ENCODE measurements at places on chromosomes 3 and 15.
A peak's percentile ranks its signal among the peaks of the same experiment; 100 is the strongest.

DNA sequence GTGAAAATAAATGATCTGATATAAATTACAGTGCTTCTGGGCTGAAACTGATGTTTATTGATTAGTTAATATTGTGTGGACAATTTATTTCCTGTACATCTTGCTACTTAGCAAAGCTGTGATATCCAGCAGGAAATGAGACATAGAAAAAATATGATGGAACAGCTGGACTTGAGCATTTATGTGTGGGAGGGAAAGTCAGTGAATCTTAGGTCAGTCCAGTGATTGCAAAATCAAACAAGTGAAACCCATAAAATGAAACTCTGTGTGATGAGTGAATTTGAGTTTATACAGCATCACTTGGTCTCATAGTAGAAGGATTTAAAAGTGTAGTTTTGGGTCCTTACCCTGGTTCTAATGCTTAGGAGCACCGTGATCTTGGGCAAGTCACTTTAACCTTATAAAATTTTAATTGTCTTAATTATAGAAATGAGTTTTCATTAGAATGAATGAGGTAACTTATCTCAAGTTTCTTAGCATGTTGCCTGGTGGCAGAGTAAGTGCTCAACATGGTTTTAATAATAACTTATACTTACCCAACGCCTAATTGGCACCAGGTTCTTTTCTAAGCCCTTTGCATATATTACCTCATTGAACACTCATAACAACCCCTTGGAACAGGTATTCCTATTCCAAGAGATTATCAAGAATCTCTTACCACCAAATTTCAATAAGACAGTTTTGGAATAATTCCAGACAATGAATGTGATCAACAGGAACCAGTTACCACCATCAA, 194.6 kb downstream of the ADAMTSL3 start:
- H3K4me3 ChIP-seq: no peak overlapping the region
- H3K4me1 ChIP-seq: no peaks in the 10 kb centered on the region
- no peaks in the 10 kb centered on the region for H3K27me3 ChIP-seq
- no peak for DNase-seq

GRCh38 chr15:34812369-34812768, 17.0 kb upstream of the ACTC1 start:
- no peak for DNase-seq
- no peaks in the 10 kb centered on the region for H3K36me3 ChIP-seq
- H3K4me3 ChIP-seq: no peak overlapping the region
- H3K27me3 ChIP-seq: no peaks in the 10 kb centered on the region

GRCh38 chr3:117201901-117202774, 492.6 kb downstream of the TUSC7 start:
- H3K4me3 ChIP-seq: no peak overlapping the region
- H3K27ac ChIP-seq: no peak overlapping the region
- no peaks in the 10 kb centered on the region for H3K36me3 ChIP-seq
- DNase-seq: no peak

DNA sequence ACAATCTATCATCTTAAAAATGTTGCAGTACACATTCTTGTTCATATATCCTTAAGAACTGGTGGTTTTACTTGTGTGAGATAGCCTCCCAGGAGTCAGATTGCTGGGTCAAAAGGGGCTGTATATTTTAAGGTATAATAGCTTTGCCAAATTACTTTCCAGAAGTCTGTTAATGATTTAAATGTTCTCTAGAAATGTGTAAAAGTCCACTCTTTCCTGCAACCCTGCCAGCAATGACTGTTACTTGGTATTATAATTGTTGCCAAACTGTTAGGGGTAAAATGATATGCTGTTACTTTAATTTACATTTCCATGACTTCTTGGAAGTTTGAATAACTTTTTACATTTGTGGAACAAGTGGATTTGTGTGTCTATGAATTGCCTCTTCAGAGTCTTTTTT, 170.8 kb downstream of the SLC9A9 start:
- H3K4me3 ChIP-seq: no peak overlapping the region
- no peak for DNase-seq
- no peaks in the 10 kb centered on the region for H3K4me1 ChIP-seq
- H3K27me3 ChIP-seq: no peaks in the 10 kb centered on the region

- no peaks in the 10 kb centered on the region for H3K27me3 ChIP-seq
- no peak for DNase-seq
- H3K36me3 ChIP-seq: no peaks in the 10 kb centered on the region
- H3K27ac ChIP-seq: peak overlapping the region; percentile 92
Observed at GRCh38 chr3:129892486-129892856, 1.0 kb downstream of the TMCC1 start.

DNA sequence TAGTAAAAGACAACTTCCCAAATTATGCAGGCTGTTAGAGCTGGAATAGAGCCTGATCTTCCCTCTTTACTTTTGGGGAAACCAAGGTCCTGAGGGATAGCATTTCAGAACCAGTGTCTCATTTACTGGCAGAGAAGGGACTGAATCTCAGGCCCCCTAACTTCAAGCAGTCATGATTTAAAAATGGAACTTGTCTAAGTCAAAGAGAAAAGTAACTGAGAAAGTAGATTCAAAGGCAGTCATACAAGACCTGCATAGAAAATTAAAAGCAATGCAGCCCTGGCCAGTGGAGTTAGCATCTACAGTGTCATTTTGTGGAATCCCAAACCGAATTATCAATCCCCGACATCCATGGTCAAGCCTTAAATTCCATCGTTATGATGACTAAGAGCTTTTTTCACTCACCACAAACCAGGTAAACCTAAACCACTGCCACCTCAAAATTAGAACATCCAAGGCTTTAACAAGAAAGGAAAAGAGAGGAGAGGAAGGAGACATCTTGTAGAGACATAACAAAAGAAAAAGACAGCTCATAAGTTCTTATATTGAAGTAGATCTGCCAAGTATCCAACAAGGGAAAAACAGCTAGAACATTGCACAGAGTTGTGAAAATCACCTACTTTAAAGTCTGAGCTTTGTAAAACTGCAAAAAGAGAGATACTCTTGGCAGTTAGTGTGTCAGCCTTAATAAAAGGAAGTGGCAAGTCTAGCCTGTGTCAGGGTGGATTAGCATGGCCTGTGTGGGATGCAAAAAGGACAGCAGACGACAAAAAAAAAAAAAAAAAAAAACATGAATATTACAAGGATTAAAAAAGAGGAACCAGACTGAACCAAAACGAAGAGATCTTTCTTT, 54.1 kb upstream of the CCR2 start:
- H3K27me3 ChIP-seq: no peaks in the 10 kb centered on the region
- H3K36me3 ChIP-seq: no peaks in the 10 kb centered on the region
- H3K27ac ChIP-seq: no peak overlapping the region
- H3K4me1 ChIP-seq: no peaks in the 10 kb centered on the region
- no peak overlapping the region for H3K4me3 ChIP-seq

DNA sequence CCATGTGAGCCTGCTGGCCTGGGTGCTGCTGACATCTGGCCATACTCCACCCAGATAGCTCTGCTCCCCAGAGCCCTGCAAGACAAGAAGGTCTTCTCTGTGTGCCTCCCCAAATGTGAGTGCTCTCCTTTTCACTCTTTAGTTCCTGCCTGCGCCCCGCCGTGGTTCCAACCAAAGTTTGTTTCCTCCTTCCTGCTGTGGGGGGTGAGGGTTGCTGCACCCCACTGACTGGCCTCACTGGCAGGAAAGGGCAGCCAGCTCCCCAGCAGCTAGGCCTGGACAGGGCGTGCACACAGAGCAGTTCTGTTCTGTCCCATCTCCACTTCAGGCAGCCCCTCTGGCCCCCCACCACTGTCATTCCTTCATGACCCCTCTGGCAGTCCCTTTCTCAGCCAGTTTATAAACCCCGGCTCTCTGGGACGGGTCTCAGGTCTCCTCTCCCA, 5.4 kb upstream of the CCDC174 start:
- H3K27me3 ChIP-seq: peaks cover 4% of the 10 kb centered on the region
- H3K27ac ChIP-seq: no peak overlapping the region
- H3K4me3 ChIP-seq: no peak overlapping the region
- no peaks in the 10 kb centered on the region for H3K36me3 ChIP-seq
- no peaks in the 10 kb centered on the region for H3K4me1 ChIP-seq
- DNase-seq: no peak

GRCh38 chr3:127170814-127171213, 22.1 kb upstream of the PRR23E start:
- no peaks in the 10 kb centered on the region for H3K36me3 ChIP-seq
- no peaks in the 10 kb centered on the region for H3K27me3 ChIP-seq
- no peaks in the 10 kb centered on the region for H3K4me1 ChIP-seq

GRCh38 chr15:79178594-79178993, 88.0 kb upstream of the RASGRF1 start:
- no peaks in the 10 kb centered on the region for H3K36me3 ChIP-seq
- H3K4me3 ChIP-seq: no peak overlapping the region
- no peak overlapping the region for H3K27ac ChIP-seq
- no peaks in the 10 kb centered on the region for H3K27me3 ChIP-seq
- DNase-seq: no peak
- H3K4me1 ChIP-seq: no peaks in the 10 kb centered on the region

DNA sequence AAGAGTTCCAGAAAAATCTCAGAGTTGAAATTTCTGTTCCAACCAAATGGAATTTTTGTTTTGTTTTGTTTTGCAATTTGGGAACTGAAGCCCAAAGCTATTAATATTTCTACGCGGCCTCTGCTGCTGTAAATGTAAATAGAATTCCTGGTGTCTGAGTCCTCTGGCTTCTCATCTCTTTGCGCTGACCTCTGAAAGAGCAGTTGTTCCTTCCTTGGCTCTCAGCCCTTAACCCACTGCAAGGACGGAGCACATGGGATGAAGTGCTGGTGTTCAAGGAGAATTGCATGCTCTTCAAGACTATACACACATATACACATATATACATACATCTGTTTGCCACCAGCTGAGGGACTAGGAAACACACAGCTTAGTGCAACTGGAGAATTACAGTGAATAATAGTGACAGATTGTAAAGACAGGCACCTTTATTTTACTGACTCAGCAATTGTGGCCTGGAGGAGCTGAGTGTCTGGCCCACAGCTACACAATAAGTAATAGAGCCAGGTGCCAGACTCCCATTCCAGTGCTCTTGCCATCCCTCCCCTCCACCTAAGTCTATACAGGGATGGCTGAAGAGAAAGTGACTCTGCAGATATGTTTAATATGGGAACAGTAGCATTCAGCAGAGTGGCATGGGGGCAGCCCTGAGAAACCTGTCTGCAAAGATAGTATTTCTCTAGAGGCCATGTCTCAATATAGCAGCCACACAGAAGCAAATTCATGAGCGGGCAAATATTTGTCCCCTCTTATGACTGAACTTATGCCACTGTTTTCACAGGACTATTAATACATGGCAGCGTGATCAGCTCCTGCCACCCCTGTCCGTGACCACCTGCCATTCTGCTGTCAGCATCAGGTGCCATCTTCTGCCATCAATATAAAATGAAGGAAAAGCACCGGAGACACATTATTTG, 42.3 kb downstream of the NEK10 start:
- no peaks in the 10 kb centered on the region for H3K27me3 ChIP-seq
- H3K4me1 ChIP-seq: no peaks in the 10 kb centered on the region
- no peak for DNase-seq

- peaks cover 26% of the 10 kb centered on the region for H3K4me1 ChIP-seq
- peak; percentile 90 for DNase-seq
- peak overlapping the region; percentile 99 for H3K27ac ChIP-seq
- no peaks in the 10 kb centered on the region for H3K36me3 ChIP-seq
Observed at GRCh38 chr15:62847900-62848489, 194.6 kb upstream of the TPM1 start.

DNA sequence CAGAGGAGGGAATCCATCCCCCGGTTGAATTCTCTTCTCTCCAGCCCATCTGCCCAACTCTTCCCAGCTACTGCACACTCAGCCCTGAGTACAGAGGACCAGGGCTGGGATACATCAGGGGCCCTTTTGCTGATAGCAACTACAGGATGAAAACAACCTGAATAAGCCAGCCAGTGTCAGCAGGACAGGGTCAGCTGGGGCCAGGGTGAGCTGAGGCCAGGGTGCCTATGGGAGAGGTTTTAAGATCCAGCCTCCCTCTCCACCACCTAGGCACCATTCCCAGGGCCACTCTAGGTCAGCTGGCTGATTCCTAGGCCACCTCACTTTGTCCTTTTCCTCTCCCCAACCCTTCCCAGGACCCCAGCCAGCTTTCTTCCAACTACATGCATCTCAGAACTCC, 83.8 kb downstream of the MRPL46 start:
- H3K27me3 ChIP-seq: no peaks in the 10 kb centered on the region
- no peaks in the 10 kb centered on the region for H3K36me3 ChIP-seq
- H3K4me3 ChIP-seq: no peak overlapping the region
- H3K27ac ChIP-seq: no peak overlapping the region
- H3K4me1 ChIP-seq: no peaks in the 10 kb centered on the region
- no peak for DNase-seq

GRCh38 chr3:172040981-172041963, 1.9 kb downstream of the FNDC3B start:
- H3K36me3 ChIP-seq: no peaks in the 10 kb centered on the region
- peak; percentile 45 for DNase-seq

GRCh38 chr3:66499881-66500575, 794 bp downstream of the LRIG1 start:
- no peaks in the 10 kb centered on the region for H3K36me3 ChIP-seq
- H3K27me3 ChIP-seq: no peaks in the 10 kb centered on the region
- DNase-seq: no peak
- H3K4me3 ChIP-seq: peak overlapping the region; percentile 69
- H3K27ac ChIP-seq: no peak overlapping the region

DNA sequence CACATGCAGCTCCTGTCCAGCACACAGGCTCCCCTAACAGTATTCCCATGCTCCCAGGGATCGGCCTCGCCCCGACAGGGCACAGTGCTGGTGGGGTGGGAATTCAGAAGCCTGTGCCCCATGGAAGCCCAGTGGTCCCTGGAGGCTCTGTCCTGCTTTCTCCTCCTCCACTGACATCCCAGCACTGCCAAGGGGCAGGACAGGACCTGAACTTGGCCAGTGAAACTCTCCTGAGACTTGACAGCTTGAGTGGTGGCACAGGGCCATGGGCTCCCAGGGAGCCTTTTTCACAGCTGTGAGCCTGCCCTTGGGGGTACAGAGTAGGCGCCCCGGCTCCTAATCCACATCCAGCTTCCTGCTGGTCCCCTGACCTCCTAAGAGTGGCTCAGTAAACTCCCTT, 38.4 kb downstream of the IQSEC1 start:
- no peak overlapping the region for H3K27ac ChIP-seq
- H3K4me1 ChIP-seq: no peaks in the 10 kb centered on the region
- no peaks in the 10 kb centered on the region for H3K27me3 ChIP-seq
- H3K36me3 ChIP-seq: no peaks in the 10 kb centered on the region
- no peak overlapping the region for H3K4me3 ChIP-seq

DNA sequence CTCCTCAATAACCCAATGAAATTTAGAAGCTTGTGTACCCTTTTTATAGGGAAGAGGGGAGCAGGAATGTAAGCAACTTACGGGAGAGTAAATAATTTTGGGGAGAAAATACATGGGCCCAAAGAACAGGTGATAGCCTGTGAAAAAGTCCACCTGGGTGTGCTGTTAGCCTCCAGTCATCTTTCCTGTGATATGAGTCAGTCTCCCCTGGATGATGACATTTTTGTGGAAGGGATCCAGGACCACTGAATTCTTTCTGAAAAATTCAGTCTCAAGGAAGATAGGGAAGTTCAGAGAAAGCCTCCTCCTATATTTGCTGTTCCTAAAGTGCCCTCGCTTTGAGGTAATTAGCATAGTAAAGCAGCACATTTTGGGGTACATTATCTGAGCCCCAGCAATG, 149.8 kb downstream of the SQOR start:
- no peak overlapping the region for H3K4me3 ChIP-seq
- no peaks in the 10 kb centered on the region for H3K4me1 ChIP-seq
- H3K36me3 ChIP-seq: no peaks in the 10 kb centered on the region
- no peak for DNase-seq

- H3K4me3 ChIP-seq: no peak overlapping the region
- peaks cover 33% of the 10 kb centered on the region for H3K27me3 ChIP-seq
- no peak overlapping the region for H3K27ac ChIP-seq
- H3K4me1 ChIP-seq: peaks cover 3% of the 10 kb centered on the region
Observed at GRCh38 chr15:77822631-77823230, 190.0 kb upstream of the LINGO1 start.

Measured in GM23338 (cell line).